ENCODE measurements at places on chromosomes 2 and 18.
A peak's percentile ranks its signal among the peaks of the same experiment; 100 is the strongest.

DNA sequence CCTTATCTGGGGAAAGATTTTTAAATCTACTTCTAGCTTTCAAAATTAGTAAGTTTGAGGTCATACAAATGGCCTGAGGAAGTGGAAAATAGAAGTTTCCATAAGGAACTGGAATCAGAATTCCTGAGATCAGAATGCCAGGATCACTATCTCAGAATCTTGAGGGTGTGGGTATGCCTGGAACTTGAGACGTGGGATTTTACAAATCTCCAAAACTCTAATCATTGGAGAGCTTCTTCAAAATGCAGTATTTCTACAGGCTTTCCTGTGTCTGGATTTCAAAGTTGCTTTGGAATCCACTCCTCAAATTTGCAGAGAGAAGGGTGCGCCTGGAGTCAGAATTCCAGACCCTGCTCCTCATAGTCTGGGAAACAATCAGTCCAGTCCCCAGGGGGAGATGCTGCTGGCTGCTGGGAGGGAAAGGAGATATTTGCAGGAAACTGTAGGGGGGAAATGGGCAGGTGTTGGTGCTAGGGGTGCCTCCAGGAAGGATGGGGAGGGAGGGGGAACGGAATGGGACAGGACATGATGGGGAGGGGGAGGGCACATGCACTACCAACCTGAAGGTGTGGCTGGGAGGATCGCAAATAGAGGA lies 31.0 kb upstream of the CATIP start:
- no peak for DNase-seq

DNA sequence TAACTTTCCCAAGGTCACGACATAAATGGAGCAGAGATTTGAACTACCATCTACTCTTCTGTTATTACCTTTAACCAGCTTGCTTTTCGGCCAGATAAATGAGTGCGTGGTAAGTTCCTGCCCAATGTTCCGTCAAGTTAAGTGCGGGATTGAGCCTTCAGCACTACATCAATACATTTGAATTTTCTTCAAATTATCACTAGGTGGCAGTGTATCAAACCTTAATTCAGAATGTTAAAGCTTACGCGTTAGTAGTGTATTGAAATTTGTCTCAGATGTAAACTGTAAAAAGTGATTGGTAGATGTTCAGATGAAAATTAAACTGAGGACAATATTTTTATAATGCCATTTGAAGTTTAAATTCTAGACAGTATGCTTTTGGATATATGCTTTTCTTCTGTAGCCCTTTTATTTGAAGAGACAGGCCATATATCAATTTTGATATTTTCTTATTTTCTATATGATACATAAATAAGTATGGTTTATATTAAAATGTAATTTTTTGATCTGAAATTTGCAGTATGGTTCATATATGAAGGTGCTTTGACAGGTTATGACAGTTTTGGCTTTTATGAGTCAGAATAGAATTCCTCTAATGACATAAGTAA lies 681.3 kb downstream of the ADCYAP1 start:
- no peak for DNase-seq

DNA sequence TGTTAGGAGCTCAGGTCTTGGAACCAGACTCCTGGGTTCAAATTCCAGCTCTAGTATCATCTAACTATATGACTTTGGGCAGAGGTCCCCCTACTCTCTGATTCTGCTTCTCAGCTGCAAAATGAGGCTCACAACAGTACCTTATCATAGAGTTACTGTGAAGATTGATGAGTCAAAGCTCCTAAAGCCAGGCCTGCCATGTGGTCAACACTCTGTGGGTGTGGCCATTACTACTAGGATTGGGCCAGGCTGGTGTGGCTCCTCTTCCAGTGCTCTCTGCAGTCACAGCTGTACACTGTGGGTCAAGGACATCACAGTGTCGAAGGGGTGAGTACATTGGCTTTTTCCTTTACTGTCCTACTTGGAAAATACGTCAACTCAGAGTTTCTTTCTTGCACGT lies 22.6 kb downstream of the CAPN13 start:
- no peak for DNase-seq

GRCh38 chr2:229417916-229418315 lies 146.8 kb upstream of the PID1 start:
- no peak for DNase-seq

GRCh38 chr2:142868229-142868762 lies 9.2 kb upstream of the KYNU start:
- no peak for DNase-seq

GRCh38 chr2:189512879-189513278 lies 67.7 kb downstream of the SLC40A1 start:
- DNase-seq = no peak

GRCh38 chr2:96111823-96112500 lies 4.4 kb downstream of the ADRA2B start:
- DNase-seq = no peak

GRCh38 chr2:55901322-55901721 lies 22.3 kb downstream of the EFEMP1 start:
- no peak for DNase-seq

DNA sequence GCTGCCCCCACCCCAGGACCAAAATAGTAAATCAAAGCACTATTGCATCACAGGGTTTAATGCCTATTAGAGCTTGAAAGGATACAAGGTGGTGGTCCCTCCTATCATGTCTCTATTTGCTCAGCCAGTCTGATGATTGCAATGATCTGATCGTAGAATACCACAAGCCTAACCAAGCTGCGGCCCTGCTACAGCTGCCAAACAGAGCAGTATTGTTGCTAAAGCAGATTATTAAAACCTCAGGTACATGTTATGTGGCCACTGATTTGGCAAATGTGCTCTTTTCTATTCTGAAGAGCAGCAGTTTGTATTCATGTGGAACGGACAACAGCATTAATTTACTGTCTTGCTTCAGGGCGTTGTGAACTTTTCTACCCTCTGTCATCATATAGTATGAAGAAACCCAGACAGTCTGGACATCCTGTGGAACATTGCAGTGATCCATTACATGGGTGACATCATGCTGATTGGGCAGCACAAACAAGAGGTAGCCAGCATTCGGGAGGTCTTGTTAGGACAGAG lies 8.4 kb upstream of the VAPA start:
- no peak for DNase-seq

- peak; percentile 27 for DNase-seq
Observed at GRCh38 chr18:11733031-11733430, 44.0 kb downstream of the GNAL start.

DNA sequence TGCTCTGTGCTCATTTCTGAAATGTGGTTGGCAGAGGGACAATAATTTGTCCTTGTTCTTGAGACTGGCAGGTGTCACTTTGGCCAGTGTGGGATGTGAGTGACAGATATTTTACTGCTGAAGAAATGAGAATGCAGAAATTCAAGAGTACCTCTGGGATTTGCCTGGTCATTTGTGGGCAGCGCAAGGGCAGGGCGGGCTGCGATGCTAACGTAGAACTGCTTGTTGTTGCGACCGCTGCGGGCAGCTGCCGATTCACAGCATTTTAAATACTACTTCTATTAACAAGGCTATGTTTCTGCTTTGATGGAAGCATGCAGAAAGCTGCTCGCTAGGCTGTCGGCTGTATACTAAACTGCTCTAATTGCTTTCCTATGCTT lies 268.6 kb downstream of the FIGN start:
- no peak for DNase-seq

- peak; percentile 54 for DNase-seq
Observed at GRCh38 chr2:217610401-217610814, 392.4 kb downstream of the TNS1 start.

- DNase-seq = no peak
Observed at GRCh38 chr2:88563129-88563528, 64.1 kb downstream of the EIF2AK3 start.

GRCh38 chr2:29726976-29727375 lies 194.4 kb downstream of the ALK start:
- DNase-seq = no peak

DNA sequence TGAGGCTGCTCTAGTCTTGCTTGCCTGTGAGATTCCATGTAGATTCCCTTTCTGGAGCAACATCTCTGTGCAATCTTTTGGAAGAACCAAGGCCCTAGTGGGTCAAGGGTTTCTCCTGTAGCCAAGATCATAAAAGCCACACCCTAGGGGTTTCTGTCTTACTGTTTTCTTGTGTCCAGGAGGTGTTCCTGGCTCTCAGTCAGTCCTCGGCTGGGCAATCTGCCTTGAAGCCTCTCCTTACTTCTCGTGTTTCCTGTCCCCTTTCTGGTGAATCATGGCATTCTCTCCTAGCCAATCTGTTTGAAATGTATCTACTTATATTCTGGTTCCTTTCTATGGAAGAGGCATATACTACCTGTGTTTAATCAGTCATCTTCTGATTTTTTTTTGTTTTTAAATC lies 484.8 kb upstream of the UBE2E3 start:
- DNase-seq = no peak

DNA sequence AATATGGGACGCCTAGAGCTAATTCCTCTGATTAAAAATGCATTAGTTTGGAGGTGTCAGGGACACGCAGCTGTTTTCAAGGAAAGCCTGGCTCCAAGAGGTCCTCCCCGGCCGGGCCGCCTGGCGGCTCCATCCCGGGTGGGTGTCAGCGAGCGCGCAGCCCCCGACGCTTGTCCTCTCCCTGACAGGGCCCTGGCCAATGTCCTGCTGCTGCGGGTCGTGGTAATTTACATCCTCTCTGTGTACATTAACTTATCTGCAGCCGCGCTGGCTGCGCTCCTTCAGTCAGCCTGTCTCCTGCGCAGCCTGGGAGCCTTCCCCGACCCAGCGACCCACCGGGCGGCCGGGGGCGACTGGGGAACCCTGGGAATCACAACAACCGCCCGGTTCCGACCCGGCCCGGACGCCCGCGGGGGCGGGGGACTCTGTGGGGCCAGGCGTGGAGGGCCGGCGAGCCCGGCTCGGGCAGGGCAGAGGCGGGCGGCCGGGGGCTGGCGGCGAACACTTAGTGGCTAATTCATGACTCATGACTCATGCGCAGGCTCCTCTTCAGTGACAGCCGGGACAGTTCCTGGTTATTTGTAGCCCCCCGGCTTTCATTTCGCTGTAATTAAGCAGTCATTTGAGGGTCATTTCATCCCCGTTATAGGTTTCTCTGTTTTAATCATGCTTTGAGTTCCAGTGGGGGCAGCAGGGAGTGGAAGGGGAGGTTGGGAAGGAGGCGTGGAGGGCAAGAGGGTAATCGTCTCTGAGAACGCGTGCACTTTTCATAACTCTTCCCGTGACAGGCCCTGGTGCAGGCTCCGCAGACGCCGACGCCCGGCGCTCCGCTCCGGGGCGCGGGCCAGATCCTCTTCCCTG lies 141.9 kb upstream of the CTAGE1 start:
- DNase-seq = no peak

GRCh38 chr2:43305517-43305916 lies 79.1 kb upstream of the ZFP36L2 start:
- DNase-seq = no peak

- DNase-seq = no peak
Observed at GRCh38 chr18:47346016-47346415, 94.6 kb upstream of the SKOR2 start.

- no peak for DNase-seq
Observed at GRCh38 chr18:80200932-80201672, 46.2 kb downstream of the PARD6G start.

- no peak for DNase-seq
Observed at GRCh38 chr2:129904532-129905446, 74.7 kb upstream of the RAB6C start.

GRCh38 chr2:210190345-210190744 lies 19.1 kb upstream of the KANSL1L start:
- no peak for DNase-seq

DNA sequence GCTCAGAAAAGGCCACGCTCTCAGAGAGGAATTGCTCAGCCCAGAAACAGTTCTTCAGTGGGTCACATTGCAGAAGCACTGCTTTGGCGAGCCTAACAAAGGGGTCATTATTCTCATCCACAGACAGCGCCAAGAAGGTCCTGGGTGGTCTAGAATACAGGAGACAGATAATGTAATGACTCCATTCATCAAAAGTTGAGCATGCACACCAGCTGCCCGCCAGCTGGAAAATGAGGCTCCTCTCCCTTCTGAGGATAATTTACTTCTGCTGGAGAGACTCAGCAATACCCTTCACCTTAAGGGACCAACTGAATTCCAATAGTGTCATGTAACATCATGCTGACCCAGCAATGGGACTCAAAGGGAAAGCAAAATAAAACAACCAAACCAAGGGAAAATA lies 79.9 kb downstream of the TRIB2 start:
- DNase-seq = no peak

- DNase-seq = no peak
Observed at GRCh38 chr2:10136101-10136934, 13.8 kb downstream of the RRM2 start.

- DNase-seq = no peak
Observed at GRCh38 chr2:230231251-230231650, 5.7 kb downstream of the SP140 start.

GRCh38 chr2:28617502-28618184 lies 121.8 kb downstream of the PLB1 start:
- no peak for DNase-seq

DNA sequence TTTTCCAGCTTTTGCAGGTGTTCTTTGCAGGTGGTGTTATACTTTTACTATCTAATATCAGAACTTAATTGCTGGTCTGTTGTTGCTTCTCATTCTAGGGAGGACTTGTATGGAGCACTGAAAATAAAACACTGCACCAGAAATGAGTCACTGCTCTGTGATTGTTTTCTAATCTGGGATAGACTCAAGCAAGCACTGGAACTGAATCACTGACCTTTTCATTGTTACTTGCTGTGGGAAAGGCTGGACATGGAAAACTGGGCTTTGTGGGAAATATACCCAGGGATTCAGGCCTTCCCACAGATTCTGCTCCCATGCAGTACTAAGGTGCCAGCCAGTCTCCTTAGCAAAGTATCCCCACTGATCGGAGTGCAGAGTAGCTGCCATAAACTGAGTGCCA lies 470.0 kb upstream of the GCFC2 start:
- DNase-seq = no peak

GRCh38 chr2:97907369-97908100 lies 88.2 kb downstream of the TMEM131 start:
- DNase-seq = no peak

DNA sequence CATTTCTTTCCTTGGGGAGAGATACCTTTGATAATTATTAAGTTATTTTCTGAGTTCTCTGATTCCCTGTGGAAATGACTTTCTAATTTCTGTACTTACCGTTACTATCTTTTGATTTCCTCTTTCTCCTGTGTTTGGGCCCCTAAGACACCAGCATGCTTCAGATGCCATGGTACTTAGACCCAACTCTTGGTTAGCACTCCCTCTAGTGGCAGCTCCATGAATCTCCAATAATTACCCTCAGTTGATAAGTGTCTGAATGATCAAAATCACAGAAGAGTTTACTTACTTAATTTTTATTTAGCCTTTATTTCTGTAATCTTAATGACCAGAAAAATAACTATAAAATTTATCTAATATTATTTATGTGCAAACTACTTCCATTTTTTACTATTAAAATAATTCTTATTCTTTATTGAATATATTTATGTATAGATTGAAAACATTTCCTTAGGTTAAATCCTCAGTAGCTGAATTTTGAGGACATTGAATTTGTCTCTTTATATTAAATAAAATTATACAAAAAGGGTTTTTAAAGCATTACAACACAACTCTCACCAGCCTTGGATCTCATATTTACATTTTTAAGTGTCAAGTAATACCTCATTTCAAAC lies 300.4 kb downstream of the KCNS3 start:
- DNase-seq = peak; percentile 4

GRCh38 chr2:222761888-222762287 lies 90.4 kb downstream of the MOGAT1 start:
- no peak for DNase-seq

GRCh38 chr2:223101340-223102039 lies 49.5 kb downstream of the KCNE4 start:
- no peak for DNase-seq

GRCh38 chr18:58024139-58024538 lies 19.9 kb upstream of the NEDD4L start:
- no peak for DNase-seq

- DNase-seq = no peak
Observed at GRCh38 chr2:24881158-24881557, 38.9 kb downstream of the ADCY3 start.

Data from stimulated activated CD4-positive, alpha-beta T cell treated with anti-CD3 and anti-CD28 coated beads, Interleukin-1b, Interleukin-23, amount 100 ng/mL, for 24 hours (primary cell).